ENCODE measurements at places on chromosomes 6 and 20.

DNA sequence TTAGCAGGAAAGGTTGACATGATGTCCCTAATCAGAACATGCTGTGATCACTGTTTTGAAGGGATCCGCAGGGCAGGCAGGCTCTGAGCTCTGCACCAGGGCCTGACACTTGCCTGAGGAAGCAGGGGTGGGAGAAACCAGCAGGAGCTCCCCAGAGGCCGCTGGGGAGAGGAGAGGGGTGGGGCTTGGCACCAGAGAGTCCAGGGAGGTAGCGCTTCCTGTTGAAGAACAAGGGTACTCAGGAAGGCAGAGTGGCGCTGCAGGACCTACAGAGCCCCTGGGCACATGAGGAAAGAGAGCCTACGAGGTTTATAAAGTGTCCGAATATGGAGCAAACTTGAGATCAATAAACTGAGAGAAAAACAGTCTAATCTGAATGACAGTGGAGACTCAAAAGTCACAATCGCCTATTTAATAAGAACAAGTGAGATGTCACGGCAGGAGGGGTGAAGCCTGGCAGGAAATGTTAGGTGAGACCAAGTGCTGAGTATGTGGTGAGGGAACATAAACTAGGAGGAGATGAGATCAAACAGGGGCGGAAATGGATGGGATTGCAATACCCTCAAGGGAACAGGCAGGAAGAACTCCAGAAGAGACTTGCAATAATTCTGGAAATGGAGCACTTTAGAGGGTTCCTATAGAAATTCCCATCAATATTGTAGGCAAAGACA is 5.8 kb upstream of the TBXT start:
- DNase-seq, result no peak

- DNase-seq, result no peak
Observed at GRCh38 chr20:43832096-43832816, 82.4 kb upstream of the TOX2 start.

- DNase-seq, result no peak
Observed at GRCh38 chr6:73942592-73943186, 246.7 kb downstream of the CD109 start.

DNA sequence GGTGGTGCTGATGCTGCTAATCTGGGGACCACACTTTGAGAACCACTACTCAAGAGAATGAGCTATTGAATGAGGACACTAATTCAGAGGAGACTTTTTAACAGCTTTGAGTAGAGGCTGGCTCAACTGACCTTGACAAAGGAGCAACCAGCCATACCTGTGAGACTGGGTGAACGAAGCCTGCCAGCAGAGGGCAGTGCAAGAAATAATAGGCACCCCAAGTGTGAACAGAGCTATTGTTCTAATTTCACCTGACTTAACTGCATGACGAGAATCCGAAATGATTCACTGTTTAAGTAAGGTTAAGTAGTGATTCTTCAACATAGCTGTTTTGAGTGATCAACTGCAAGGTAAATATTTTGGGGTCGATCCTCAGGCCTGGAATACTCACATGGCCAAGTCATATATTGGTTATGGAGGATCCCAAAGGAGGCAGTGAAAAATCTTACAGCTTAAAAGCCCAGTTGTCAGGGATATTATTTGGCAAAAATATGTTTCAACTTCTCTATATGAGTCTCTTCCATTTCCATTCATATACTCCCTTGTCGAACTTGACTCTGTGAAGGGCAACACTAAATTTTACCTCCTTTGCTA is 550.5 kb upstream of the MARCKS start:
- no peak for DNase-seq

DNA sequence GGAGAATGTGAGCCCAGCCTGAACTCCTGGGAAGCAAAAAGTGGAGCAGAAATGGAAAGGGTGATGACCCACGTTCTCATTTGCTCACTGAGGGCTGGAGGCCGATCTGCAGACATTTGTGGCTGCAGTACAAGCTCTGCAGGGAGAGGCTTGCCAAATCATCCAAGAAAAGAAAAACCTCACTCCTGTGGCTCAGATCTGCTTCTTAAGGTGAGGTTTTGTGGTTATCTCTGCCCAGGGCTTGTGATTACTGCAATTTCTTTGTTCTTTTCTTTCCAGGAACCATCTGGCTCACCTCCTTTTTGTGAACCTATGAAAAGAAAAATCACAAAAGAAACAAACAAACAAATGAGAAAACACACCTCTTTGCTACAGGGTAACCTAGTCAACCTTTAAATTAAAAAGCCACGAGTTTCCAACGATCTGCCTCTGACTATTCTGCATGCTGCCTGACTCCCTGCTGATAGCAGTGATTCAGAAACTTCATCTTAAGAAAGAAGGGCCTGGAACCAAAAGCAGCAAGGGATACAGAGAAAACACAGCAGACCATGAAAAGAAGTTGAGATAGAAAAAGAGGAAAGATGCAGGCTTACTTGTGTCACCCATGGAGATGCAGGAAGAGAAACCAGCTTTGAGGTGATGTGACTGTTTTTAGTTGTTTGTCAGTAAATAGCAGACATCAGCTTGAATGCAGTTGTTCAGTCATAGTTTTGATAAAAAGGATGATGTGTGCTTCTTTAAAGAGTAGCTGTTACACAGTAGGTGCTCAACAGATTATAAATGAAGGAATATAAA is 165.1 kb downstream of the LMBRD1 start:
- DNase-seq, result no peak

- no peak for DNase-seq
Observed at GRCh38 chr6:36340618-36341454, 4.1 kb upstream of the BNIP5 start.

DNA sequence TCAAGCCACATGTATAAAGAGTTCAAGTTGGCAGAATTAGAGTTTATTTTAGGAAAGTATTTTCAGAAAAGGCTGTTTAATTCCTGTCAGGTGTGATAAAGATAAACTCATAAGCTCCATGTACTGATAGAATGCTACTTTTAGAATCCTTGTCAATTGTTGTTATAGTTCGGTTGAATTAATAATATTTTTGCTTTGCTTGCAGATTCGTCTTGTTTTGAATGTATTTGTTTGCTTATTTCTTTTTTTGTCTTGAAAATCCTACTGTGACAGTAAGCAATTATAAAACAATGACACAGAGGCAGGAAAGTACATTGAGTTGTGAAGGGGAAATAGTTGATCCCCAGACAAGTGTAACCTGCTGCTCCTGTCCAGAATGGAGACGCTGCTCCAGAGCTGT is 333.9 kb upstream of the PLCB4 start:
- no peak for DNase-seq

- no peak for DNase-seq
Observed at GRCh38 chr20:43284486-43284885, 94.8 kb upstream of the PTPRT start.

DNA sequence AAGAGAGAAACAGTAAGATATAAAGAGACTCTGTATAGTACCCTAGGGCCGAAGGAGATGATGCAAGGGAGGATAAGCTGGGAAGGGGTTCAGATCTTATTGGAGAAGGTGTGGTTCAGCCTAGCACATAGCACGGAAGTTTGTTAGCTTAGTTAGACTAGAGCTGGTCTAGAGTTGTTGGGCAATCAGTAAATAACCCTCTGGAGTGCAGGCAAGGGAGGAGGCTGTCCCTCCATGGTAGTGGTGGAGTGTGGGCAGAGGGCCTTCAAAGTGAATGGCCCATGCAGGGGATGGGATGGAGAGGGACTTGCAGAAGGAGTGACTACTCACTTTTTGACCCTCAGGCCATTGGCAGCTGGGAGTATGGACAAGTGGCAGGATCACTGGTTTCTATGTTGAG is 20.0 kb downstream of the TULP4 start:
- DNase-seq, result no peak
